ENCODE measurements at places on chromosomes 7 and 10.

GRCh38 chr7:80942261-80943041, 23.6 kb upstream of the SEMA3C start:
- H3K4me3 ChIP-seq, result no peak overlapping the region
- H3K27ac ChIP-seq, result no peak overlapping the region
- peaks cover 17% of the 10 kb centered on the region for H3K4me1 ChIP-seq
- peak; percentile 61 for DNase-seq
- no peaks in the 10 kb centered on the region for H3K27me3 ChIP-seq

GRCh38 chr7:100155553-100156317, 2.8 kb downstream of the TRAPPC14 start:
- H3K36me3 ChIP-seq, result peaks cover 24% of the 10 kb centered on the region
- H3K27me3 ChIP-seq, result peaks cover 4% of the 10 kb centered on the region
- H3K4me1 ChIP-seq, result peaks cover 68% of the 10 kb centered on the region

GRCh38 chr7:149036676-149037075, 8.4 kb upstream of the PDIA4 start:
- DNase-seq, result no peak
- no peaks in the 10 kb centered on the region for H3K4me1 ChIP-seq
- peaks cover 2% of the 10 kb centered on the region for H3K27me3 ChIP-seq
- H3K4me3 ChIP-seq, result no peak overlapping the region
- H3K36me3 ChIP-seq, result no peaks in the 10 kb centered on the region

- no peak for DNase-seq
- H3K4me1 ChIP-seq, result no peaks in the 10 kb centered on the region
Observed at GRCh38 chr7:117173035-117173770, 149.7 kb downstream of the WNT2 start.

DNA sequence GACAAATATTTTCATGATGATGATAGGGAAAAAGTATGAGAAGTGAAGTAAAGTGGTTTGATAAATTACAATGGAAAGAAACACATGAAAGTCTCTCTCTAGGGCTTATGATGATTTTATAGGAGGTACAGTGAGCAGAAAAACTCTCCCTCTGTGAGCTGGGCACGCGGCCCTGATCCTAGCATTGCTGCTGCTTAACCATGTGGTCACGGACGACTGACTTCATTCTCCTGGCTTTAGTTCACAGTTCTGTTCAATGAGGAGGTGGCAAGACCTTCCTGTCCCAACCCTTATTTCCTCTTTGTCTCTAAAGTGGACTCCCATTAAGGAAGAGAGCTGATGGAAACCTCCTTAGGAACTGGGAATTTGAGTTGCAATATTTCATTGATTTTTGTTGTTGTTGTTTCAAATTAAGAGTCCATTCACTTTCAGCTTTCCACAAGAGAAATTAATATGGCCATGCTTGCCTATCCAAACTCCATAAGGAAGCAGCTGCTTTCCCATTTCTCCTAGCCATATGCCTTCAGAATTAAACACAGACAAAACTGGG, 8.2 kb upstream of the PON3 start:
- DNase-seq, result no peak
- peaks cover 21% of the 10 kb centered on the region for H3K4me1 ChIP-seq
- H3K27me3 ChIP-seq, result no peaks in the 10 kb centered on the region
- no peak overlapping the region for H3K27ac ChIP-seq
- H3K36me3 ChIP-seq, result peaks cover 3% of the 10 kb centered on the region

DNA sequence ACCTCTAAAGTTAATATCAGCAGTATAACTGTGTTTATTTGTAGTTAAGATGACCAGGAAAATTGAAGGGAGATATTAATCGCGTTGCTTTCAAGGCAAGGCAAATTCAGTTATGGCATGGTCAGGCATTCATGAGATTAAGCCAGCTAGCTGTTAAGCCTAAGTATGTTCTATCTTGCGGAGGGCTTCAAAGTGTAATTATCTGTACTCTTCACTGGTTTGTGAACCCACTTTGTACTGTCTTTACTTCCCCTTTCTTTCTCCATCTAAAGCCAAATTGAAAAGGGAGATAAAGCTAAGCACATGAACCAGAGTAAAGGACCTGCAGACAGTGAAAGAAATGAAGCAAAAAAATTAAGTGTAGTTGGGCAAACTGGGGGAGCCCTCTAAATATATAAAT, 483.1 kb upstream of the NRP1 start:
- DNase-seq, result no peak
- no peak overlapping the region for H3K27ac ChIP-seq
- H3K4me3 ChIP-seq, result no peak overlapping the region
- H3K4me1 ChIP-seq, result no peaks in the 10 kb centered on the region
- H3K27me3 ChIP-seq, result no peaks in the 10 kb centered on the region

- peak; percentile 8 for DNase-seq
- H3K36me3 ChIP-seq, result peaks cover 53% of the 10 kb centered on the region
- no peaks in the 10 kb centered on the region for H3K4me1 ChIP-seq
Observed at GRCh38 chr10:114458955-114459354, 54.7 kb upstream of the AFAP1L2 start.

DNA sequence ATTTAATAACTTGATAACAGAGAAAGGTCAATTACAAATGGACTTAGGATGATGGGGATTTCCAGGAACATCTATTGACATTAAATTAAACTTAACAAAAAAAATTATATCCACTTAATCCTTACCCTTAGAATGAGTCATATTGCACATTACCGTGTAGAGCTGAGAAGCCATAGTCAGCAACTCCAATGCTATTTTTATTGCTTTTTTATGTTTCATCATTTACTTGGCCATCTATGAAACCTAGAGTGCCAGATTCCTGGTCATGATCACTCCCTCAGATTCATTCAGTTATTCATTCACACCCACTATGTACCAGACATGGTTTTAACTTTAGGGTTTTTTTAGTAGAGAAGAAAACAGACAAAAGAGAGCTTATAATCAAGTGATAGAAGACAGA, 1180.4 kb downstream of the CNTNAP2 start:
- no peaks in the 10 kb centered on the region for H3K36me3 ChIP-seq
- no peak overlapping the region for H3K4me3 ChIP-seq
- DNase-seq, result no peak
- no peaks in the 10 kb centered on the region for H3K4me1 ChIP-seq
- no peaks in the 10 kb centered on the region for H3K27me3 ChIP-seq

GRCh38 chr10:102633287-102633686, 11.0 kb upstream of the TRIM8 start:
- H3K4me1 ChIP-seq, result peaks cover 60% of the 10 kb centered on the region
- no peak for DNase-seq
- H3K27ac ChIP-seq, result no peak overlapping the region
- no peaks in the 10 kb centered on the region for H3K36me3 ChIP-seq

- no peaks in the 10 kb centered on the region for H3K27me3 ChIP-seq
- H3K4me3 ChIP-seq, result no peak overlapping the region
- no peak for DNase-seq
Observed at GRCh38 chr10:5844345-5845055, 31.3 kb upstream of the GDI2 start.

DNA sequence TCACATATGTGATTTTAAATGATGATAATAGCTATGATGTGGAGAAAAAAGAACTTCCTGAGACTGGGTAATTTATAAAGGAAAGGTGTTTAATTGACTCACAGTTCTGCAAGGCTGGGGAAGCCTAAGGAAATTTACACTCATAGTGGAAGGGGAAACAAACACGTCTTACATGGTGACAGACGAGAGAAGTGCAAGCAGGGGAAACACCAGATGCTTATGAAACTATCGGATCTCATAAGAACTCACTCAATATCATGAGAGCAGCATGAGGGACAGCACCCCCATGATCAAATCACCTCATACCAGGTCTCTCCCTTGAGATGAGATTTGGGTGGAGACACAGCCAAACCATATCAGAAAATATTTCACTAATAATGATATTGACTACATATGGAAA, 4.1 kb upstream of the LIPN start:
- no peaks in the 10 kb centered on the region for H3K36me3 ChIP-seq
- no peak overlapping the region for H3K27ac ChIP-seq
- H3K4me3 ChIP-seq, result no peak overlapping the region
- no peak for DNase-seq
- no peaks in the 10 kb centered on the region for H3K27me3 ChIP-seq

GRCh38 chr10:3476186-3476585, 303.6 kb upstream of the PITRM1 start:
- no peak overlapping the region for H3K27ac ChIP-seq
- no peak overlapping the region for H3K4me3 ChIP-seq
- no peaks in the 10 kb centered on the region for H3K4me1 ChIP-seq
- no peaks in the 10 kb centered on the region for H3K36me3 ChIP-seq

DNA sequence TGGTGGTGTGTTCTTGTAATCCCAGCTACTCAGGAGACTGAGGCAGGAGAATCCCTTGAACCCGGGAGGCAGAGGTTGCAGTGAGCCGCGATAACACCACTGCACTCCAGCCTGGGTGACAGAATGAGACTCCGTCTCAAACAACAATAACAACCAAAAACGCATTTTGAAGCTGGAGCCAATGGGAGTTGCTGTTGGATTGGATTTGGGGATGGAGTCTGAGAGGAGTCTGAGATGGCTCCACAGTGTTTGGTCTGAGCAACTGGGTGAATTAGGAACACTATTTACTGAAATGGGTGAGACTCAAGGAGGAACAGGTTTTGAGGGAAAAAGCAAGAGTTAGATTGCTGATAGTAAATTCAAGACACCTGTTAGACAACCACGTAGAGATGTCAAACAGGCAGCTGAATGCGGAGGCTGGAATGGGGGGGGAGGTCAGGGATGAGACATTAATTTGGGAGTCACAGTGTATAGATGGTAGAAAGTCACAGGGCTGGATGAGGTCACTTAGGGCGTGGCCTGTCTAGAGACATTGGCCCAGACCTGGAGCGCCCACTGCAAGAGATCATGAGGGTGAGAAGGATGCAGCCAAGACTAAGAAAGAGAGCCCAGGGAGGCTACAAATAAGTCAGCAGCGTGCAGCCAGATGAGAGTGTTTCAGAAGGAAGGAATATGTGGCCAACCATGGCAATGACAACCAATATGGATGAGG, 56.4 kb downstream of the CYCS start:
- H3K4me3 ChIP-seq, result no peak overlapping the region
- no peaks in the 10 kb centered on the region for H3K36me3 ChIP-seq
- no peak for DNase-seq
- no peaks in the 10 kb centered on the region for H3K27me3 ChIP-seq
- H3K27ac ChIP-seq, result no peak overlapping the region

GRCh38 chr7:50359995-50360925, 55.7 kb downstream of the IKZF1 start:
- no peaks in the 10 kb centered on the region for H3K4me1 ChIP-seq
- no peak overlapping the region for H3K4me3 ChIP-seq
- 0 out of 2 replicates have a peak, but pooled peaks cover 2% of the 10 kb centered on the region for H3K27me3 ChIP-seq

GRCh38 chr7:88020953-88021665, 87.1 kb downstream of the ADAM22 start:
- DNase-seq, result no peak
- no peak overlapping the region for H3K27ac ChIP-seq
- H3K36me3 ChIP-seq, result no peaks in the 10 kb centered on the region
- no peaks in the 10 kb centered on the region for H3K4me1 ChIP-seq

DNA sequence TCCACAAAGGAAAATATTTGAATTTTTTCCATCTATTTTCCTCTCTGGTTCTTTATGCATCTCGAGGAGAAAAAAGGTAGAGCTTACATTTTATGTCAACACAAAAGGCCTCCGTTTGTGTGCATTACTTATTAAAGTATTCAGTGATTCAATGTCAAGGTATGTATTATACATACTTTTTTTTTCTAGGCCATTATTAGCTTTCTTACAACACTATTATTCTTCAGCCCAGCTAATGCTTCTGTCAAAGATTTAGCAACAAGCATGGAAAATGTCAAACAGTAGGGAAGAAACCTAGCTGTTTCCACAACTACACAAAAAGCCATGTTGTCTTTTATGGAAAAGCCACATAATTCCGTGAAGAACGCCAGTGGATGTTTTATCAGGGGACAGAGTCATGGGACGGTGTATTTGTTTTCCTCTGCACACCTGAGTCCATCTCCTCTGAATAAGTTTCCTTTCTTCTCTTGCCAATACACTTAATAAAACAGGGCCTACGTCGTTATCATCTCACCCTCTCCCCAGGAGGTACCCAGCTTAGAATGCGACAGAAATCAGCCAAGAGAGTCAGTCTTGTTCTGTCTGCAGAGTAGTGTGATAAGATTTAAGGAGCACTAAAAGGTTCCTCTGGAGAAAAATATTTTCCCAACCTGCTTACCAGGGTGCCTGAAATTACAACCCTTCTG, 209.7 kb upstream of the AUTS2 start:
- H3K4me3 ChIP-seq, result no peak overlapping the region
- H3K27ac ChIP-seq, result no peak overlapping the region
- no peak for DNase-seq
- H3K4me1 ChIP-seq, result no peaks in the 10 kb centered on the region
- H3K36me3 ChIP-seq, result no peaks in the 10 kb centered on the region

DNA sequence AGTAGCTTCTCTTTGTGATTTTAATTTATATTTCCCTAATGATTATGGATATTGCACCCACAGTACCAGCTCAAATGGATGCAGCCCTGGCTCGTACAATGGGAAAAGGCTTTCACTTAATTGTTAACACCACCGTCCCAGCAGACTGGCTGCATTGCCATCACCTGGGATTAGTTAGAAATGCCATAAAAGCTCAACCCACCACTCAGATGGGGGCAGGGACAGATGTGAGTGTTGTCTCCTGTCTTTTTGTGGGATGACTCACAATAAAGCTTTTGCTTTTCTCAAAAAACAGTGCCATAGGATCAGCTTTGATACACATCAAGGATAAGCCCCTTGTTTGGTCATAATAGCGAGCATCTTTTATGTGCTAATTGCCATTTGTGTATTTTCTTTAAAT, 729.1 kb downstream of the TNS3 start:
- no peaks in the 10 kb centered on the region for H3K36me3 ChIP-seq
- H3K27ac ChIP-seq, result no peak overlapping the region
- H3K27me3 ChIP-seq, result no peaks in the 10 kb centered on the region
- H3K4me3 ChIP-seq, result no peak overlapping the region
- H3K4me1 ChIP-seq, result no peaks in the 10 kb centered on the region

- peaks cover 73% of the 10 kb centered on the region for H3K36me3 ChIP-seq
- DNase-seq, result no peak
- H3K27ac ChIP-seq, result no peak overlapping the region
Observed at GRCh38 chr7:6403907-6404306, 43.8 kb downstream of the DAGLB start.

DNA sequence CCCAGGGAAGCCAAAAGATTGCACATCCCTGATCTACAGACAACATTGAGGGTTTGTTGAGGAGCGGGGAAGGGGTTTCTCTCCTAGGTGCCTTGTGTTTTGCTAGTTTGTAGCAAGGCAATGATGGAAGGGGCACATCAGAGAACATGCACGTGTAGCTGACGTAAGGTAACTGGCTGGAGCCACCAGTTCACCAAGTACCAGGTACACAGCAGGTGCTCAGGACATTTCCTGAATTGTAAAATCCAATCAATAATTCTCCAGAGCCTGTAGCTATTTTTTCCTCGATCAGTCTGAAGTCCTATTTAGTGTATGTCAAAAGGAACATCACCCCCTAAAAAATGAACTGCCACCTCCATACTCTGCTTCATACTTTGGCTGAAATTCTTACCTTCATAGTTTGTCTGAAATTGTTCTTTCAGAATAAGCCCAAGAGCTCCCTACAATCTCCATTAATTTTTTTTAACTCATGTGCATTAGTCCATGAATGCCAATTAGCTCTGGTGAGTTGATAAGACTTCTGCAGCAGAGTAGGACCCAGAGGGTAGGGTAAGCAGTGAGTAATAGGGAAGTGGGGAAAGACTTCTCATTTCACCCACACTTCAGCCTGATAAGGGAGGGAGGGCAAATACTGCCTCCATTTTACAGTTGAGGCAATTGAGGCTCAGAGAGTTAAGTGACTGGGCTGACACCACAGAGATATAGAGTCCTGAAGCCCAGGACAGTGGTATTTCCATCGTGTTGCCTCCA, 36.0 kb upstream of the SLC26A3 start:
- H3K4me3 ChIP-seq, result no peak overlapping the region
- DNase-seq, result no peak
- no peak overlapping the region for H3K27ac ChIP-seq
- H3K36me3 ChIP-seq, result no peaks in the 10 kb centered on the region
- H3K4me1 ChIP-seq, result 0 out of 2 replicates have a peak, but pooled peaks cover 5% of the 10 kb centered on the region
